ENCODE measurements at places on chromosomes 1 and 21.
A peak's percentile ranks its signal among the peaks of the same experiment; 100 is the strongest.

DNA sequence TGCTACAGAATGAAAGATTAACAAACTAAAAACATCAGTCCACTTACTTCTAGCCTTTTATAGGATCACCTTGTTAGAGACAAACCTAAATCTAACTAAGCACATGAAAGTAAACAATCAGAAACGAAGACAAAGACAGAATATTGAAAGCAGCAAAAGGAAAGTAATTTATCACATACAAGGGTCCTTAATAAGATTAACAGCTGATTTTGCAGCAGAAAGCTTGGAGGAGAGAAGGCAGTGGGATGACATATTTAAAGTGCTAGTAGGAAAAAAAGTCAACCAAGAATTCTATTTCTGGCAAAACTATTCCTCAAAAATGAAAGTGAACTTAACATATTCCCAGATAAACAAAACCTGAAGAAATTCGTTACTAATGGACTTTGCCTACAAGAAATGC is 286.4 kb downstream of the RWDD3 start:
- no peak for DNase-seq

- no peak for DNase-seq
Observed at GRCh38 chr1:171581766-171582165, 40.3 kb upstream of the MYOCOS start.

DNA sequence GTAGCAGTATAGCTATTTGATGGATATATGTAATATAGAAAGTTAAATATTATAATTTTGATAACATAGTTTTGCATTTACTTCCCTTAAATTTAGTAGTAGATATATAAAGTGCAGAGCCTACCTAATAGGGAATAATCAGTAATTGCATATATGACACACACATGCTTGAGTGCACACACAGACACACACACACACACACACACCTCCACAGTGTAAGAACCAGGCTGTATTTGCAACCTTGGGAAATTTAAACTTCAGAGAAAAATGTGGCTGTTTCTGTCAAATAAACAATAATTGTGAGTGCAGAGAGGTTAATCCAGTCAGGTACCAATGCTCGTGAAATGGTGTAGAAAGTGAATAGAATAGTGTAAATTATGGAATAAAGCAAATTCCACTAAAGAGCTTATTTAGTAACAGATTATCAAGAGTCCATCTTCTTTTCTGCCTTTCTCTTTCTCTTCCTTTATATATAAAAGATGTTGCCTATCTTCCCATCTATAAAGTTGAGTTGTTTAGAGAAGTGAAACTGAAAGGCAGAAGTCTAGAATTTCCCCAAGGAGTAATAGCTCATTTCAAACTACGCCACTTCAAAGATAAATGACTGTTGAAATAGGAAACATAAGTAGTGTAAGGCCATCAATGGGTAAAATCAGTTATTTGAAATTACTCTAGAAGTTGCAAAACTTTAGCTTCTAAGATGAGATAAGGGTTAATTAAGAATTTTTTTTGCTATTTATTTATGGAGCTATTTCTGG is 273.7 kb downstream of the SRGAP2C start:
- DNase-seq = no peak

DNA sequence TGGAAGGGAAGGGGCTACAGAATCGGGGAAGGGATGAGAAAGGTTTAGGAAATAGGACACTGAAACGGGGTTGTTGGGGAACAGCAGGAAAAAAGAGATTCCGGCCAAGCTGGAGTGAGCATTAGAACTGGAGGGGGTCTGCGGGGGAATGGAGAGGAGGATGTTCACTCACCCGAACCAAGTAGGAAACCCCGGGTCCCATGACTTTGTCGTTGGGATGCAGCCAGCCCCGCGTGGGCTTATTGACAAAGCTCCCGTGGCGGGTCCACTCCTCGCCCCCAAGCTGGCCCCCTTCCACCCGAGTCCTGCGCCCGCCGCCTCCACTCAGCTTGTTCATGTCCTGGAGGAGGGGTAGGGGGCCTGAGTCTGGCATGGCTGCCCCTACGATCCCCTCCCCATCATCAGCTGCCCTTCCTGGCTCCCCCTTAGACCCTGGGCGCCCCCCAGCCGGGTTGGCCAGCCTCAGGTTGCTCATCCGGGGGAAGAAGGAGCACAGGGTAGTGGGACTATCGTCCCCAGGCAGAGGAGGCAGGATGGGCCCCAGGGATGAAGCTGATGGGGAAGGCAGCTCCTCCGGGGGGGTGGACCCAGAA is 591 bp downstream of the SHC1 start:
- no peak for DNase-seq

DNA sequence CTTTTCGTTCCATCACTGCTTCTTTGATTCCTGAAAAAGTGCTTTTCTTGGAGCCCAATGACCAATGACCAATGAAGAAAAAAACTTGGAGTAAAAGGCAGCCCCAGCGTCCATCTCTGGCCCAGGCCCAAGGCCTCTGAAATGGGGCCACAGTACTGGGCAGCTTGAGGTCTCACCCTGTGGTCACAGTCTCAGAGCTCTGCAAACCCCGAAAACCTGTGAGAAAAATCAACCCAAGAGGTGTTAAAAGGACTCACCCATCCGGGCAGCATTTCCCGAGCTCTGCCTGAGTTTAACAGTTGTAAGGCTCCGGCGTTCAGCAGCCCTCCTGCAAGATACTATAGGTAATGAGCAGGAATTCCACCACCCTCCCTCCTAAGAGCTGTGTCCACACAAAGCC is 2.1 kb upstream of the EFHD2 start:
- no peak for DNase-seq

GRCh38 chr1:229810140-229810539 is 184.1 kb downstream of the URB2 start:
- no peak for DNase-seq

DNA sequence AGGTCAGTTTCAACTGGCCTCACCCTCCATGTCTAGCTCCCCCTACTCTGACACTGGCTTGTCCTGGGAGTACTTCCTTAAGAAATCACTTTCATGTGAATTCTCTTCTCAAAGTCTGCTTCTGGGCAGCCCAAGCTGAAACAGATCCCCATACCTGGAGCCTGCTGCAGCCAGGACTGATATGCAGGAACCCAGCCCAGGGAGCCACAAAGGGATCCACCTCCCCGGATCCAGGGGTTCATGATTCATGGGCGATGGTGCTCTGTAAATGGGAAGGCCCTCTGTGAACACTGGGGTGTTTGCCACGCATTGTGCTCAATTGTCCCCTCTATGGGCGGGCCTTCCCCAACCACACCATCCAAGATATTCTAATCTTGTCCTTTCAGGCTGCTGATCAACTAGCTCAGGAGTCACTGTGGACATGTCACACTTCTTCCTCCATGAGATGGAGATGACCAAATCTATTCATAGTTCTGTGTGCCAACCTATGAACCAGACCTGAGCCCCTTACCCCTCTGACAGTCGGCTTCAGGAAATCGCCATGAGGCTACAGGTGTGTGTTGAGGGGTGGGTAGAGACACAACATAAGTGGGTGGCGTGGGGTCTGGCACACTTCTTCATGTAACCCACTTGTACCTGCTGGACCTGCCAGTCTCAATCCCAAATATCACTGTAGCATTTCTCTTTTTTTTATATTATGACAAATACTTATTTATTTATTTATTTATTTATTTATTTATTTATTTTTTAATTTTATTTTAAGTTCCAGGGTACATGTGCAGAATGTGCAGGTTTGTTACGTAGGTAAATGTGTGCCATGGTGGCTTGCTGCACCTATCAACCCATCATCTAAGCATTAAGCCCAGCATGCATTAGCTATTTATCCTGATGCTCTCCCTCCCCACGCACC is 41.8 kb downstream of the RUNX3 start:
- DNase-seq = no peak

GRCh38 chr1:36096500-36097432 is 8.1 kb downstream of the ADPRS start:
- DNase-seq = no peak

GRCh38 chr1:184773762-184774320 is 19.2 kb upstream of the EDEM3 start:
- no peak for DNase-seq

- no peak for DNase-seq
Observed at GRCh38 chr1:234968451-234968850, 160.2 kb downstream of the TOMM20 start.

DNA sequence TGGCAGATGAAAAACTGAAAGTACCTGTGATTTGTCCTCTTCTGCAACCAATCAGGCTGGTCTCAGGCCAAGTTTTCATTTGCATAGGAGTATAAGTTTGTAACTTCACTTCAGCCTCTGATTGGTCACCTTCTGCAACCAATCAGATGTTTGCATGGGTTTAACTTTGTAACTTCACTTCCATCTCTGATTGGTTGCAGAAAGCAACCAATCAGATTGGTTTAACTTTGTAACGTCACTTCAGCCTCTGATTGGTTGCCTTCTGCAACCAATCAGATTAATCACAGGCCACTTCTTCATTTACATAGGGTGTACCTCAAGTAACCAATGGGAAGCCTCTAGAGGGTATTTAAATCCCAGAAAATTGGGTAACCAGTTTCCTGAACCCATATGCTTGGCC is 18.9 kb upstream of the TUT4 start:
- DNase-seq = no peak

- no peak for DNase-seq
Observed at GRCh38 chr1:234235434-234235881, 137.8 kb upstream of the COA6 start.

GRCh38 chr1:226098870-226099835 is 36.6 kb downstream of the H3-3A start:
- DNase-seq = no peak

GRCh38 chr1:53485478-53486394 is 26.5 kb downstream of the DMRTB1 start:
- DNase-seq = peak; percentile 18

DNA sequence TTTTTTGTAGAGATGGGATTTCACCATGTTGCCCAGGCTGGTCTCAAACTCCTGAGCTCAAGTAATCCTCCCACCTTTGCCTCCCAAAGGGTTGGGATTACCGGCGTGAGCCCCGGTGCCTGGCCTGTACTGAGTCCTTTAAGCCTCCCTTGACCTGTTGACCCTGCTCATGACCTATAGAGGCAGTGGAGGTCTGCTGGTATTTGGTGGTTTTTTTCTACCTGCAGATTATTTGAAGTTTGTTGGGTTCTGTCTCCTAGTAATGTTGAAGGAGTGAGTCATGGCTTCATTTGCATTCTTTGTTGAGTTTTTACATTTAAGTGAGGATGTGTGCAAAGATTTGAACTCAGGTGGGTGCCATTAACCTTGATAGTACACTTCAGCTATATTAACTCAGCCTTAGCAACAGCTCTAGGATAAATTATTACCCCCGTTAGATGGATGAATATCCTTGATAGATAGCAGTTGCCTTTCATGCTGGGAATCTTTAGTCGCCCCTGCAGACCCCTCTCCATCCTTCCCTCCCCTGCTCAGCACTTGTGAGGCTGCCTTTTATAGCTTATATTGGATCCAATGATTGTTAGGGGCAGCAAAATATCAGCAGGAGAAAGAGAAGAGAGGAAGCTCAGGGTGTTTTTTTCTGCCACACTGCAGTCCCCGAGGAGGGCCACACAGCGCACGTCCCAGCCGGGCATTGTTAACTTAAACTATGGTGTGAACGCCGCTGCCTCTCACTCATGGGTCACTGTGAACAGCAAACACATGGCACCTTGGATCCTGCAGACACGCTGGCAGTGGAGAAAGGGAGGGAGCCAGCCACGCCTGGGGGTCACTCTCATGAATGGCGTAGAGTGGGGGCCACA is 14.9 kb upstream of the NPPB start:
- DNase-seq = no peak

- DNase-seq = no peak
Observed at GRCh38 chr1:99670583-99670982, 24.7 kb downstream of the PALMD start.

- no peak for DNase-seq
Observed at GRCh38 chr1:15364740-15365139, 44.9 kb upstream of the EFHD2 start.

DNA sequence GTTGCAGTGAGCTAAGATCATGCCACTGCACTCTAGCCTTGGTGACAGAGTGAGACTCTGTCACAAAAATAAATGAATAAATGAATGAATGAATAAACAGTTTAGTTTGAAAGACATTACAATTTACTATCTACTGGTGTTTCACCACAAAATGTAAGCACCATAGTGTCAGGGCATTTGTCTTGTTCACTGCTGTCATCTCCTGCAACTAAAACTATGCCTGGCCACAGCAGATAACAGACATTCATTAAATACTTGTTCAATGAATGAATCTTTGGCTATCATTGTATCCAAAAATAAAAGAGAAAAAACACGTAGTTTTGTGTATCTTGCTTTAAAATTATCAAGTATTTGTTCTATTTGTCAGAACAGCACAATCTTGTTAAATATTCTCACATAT is 32.5 kb downstream of the SASS6 start:
- no peak for DNase-seq

DNA sequence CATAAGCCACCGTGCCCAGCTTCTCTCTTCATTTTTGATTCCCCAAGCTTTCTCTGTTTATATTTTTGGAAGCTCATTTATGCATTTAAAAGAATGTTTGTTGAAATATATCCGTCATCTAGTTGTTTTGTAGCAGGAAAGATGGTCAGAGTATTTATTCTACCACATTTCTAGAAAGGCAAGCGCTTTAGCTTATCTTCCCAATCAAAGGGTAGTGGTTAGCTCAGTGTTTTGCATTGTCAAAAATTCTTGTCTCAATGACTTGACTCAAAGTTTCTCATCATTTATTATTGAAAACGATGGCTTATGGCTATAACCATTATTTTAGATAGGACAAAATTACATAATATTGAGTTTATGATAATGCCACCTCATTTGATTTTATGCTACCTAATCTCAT is 116.1 kb upstream of the ZP4 start:
- no peak for DNase-seq

DNA sequence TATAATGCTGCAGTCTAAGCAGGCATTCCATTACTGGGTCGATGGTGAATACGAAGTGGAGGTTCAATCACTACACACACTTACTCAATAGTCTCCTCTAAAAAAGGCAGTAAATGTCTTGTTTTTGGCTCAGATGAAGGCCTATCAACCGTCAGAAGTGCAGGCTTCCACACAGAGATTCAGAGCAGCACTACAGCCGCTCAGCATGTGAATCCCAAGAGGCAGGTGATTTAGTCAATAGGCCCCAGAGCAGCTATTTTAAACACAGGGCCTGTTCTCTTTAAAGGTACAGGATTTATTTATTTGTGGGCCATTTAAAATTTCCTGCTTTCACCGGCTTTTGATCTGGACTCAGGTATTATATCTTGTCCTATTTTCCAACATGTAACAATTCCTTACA is 293.7 kb downstream of the RGS7 start:
- no peak for DNase-seq

DNA sequence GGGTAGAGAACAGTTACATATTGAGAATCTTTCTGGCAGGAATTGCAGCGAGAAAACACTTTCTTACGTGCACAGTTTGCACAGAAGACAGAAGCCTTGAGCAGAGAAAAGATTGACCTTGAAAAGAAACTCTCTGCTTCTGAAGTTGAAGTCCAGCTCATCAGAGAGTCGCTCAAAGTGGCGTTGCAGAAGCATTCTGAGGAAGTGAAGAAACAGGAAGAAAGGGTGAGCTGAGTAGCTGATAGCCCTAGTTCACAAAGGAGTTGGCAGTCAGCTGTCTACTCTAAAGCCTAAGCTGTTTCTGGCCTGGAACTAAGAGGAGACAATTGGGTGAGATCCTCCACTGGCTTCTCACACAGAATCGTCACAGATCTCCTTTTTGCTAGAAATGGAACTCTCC is 20.3 kb upstream of the SH3BGRL3 start:
- DNase-seq = no peak

GRCh38 chr1:215523128-215523861 is 43.8 kb upstream of the KCTD3 start:
- no peak for DNase-seq
